Heart right ventricle (tissue), 16 donors: ENCODE measurements at places on chromosomes 11 and 22. TPM values are rescaled to one million over a fixed set of nuclear protein-coding genes. Genes with fewer than 3 reads are reported as not detected.

DNA sequence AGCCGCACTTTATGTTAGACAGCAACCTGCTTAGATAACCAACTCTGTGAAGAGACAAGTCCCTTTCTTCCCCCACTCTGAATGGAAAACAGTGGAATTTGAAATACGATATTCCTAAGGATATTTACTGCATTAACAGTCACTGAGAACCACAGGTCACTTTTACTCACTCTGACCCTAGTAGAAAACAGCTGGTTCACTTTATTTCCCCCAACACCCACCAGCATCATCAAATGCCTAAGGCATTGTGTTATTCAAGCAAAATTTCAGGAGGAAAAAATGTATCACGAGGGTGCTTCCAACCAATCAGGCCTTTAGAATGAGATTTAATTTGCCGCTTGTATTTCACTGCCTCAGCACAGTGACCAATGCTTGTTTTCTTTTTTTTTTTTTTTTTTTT is 1134.1 kb upstream of the CCDC90B start:
- no peak for DNase-seq

GRCh38 chr11:47331454-47332302 is 20.8 kb downstream of the MYBPC3 start:
- no peak for DNase-seq

DNA sequence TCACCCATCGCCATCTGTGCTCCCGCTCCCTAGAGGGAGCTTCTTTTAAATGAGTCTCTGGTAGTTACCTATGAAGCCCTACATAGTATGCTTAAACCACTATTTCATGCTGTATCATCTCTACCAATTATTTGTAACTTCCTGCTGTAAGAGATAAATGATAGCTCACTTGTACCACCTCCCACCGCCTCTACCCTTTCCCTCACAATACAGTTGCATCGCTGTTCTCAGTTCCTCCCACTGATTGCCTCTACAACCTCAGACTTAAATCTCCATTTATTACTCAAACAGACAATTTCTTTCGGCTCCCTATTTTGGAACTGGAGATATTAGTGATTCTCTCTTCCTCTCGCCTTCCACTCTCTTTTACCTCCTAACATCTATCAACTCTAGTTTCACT is 222.9 kb upstream of the ZC3H12C start:
- DNase-seq = no peak

DNA sequence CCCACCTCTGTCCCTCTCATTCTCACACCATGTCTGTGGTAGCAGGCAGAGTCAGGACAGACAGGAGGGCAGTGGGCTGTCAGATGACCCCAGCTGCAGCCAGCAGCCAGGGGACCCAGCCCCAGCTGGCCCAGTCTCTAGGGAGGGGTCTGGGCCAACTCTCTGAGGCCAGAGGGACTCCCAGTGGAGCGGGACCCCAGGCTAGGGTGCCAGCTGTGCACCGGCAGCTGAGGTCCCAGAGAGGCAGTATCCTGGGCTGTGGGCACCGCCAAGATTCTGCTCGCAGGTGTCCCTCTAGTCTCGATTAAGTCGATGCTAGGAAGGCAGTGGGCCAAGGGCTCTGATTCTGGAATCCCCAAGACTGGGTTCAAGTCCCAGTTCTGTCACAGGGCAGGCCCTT is 16.7 kb upstream of the FADD start:
- no peak for DNase-seq

GRCh38 chr22:29205594-29206371 is at the start of gene EMID1:
TSS of gene EMID1 (plus strand) at chr22:29205896. CDS start at chr22:29206039, 143 bp downstream.
- DNase-seq = no peak

DNA sequence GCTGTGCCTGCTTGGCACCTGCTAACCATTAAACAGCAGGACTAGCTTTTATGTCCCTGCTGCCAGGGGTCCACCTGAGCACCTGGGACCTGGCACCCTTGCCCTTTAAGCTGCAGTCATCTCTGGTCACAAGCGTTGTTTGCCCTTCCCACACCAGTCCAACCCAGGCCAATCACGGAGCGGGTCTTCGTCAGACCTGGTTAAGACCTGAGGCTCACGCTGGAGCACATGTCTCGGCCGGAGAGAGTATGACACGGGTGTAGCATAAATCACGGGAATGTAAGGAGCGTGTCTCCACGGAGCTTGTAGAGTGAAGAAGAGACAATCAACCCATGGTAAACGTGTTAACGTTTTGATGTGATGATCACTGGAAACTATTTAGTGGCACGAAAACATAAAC is 847.3 kb downstream of the BRD1 start:
- DNase-seq = no peak

GRCh38 chr11:83554876-83555275 is 268.7 kb upstream of the CCDC90B start:
- DNase-seq = no peak

DNA sequence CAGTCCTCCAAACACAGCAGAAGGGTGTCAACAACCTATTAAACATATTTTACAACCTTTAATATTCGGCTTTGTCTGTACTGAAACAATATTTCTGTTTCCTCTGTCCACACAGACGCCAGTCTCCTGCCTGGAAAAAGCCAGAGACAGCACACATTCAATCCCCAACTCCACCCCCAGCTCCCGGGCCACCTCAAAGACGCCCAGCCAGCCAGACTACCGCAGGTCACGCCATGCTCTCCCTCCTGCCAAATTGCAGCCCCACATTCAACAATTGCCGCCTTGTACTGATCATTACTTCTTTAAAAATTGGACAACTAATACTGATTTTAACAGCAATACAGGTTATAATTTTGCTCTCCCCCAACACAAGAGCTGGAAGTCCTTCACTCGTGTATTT is 1.2 kb downstream of the SERGEF start:
- DNase-seq = no peak

GRCh38 chr11:72652873-72653630 is 21.2 kb downstream of the PDE2A start:
- DNase-seq = no peak

DNA sequence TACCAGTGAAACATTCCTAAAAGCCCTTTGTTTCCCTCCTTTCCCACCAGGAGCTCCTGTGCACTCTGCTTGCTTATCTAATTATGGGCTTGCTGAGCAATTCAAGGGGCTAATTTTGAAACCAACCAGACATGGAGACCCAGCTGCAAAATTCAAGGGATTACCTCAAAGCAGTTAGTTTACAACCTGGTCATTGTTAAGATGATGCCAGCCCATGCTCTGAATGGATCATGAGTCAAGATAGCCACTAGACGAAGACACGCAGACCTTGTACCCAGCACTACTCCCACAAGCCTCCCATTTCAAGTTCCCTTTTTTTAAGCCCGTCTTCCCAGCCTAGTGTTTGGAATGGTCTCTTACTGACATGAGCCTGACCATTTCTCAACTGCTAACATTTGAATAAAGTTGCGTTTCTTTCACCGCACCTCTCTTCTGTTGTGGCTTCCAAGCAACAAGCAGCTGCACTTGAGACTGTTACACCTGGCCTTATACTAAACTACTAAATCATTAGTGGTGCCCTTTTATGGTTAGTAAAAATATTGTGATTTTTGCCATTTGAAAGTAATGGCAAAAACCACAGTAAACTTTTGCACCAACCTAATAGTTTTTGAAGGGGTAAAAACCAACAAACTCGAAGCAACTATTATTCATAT is 315.3 kb upstream of the LUZP2 start:
- no peak for DNase-seq

- no peak for DNase-seq
Measured at GRCh38 chr11:3003396-3004231, 11.5 kb upstream of the NAP1L4 start.

DNA sequence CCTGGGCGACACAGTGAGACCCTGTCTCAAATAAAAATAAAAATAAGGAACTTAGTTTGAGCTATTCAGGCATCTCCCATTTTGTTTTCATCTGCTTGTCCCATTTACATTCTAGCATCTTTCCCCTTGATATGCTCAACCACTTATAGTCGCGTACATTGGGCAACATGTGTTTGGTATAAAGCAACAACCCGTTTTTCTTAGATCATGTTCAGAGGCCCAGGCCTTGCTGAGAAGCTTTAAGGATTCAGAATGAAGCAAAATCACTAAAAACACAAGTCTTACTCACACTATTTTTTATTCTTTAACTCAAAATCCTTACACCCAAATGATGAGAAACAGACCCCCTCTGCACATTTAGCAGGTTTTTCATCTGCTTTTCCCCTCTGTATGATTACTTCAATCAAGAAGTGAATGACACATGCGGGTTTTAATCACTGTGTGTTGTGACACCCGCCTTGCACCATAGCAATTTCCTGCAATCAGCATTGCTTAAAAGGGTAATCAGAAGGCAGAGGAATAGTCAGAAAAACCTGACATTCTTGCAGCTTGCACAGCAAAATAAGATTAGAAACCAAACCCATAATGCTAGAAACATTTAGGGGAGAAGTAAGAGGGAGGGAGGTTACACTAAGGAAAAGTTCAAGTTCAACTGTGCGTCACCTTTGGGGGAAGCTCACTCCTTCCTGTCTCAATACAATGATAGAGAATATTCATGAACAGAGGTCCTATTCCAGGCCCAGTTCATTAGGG is 25.9 kb downstream of the ALG9 start:
- no peak for DNase-seq

CCDC89 gene
- 0.83 TPM for total RNA-seq

GAB4 gene
- not detected for total RNA-seq

HMBS gene
- 14.7 TPM for total RNA-seq

DKK3 gene
- total RNA-seq = 759 TPM

POU2AF2 gene
- not detected for total RNA-seq

PNPLA3 gene
- not detected for total RNA-seq

HTR3A gene
- total RNA-seq = not detected

VSTM5 gene
- total RNA-seq = 0.20 TPM

RASD2 gene
- total RNA-seq = 9.9 TPM

C22orf31 gene
- not detected for total RNA-seq

ENTHD1 gene
- total RNA-seq = not detected
